T-helper 2 cell (primary cell): ENCODE measurements at places on chromosomes 5 and 9.
A peak's percentile ranks its signal among the peaks of the same experiment; 100 is the strongest.

- DNase-seq = no peak
Observed at GRCh38 chr5:177098120-177098469, 11.4 kb downstream of the FGFR4 start.

DNA sequence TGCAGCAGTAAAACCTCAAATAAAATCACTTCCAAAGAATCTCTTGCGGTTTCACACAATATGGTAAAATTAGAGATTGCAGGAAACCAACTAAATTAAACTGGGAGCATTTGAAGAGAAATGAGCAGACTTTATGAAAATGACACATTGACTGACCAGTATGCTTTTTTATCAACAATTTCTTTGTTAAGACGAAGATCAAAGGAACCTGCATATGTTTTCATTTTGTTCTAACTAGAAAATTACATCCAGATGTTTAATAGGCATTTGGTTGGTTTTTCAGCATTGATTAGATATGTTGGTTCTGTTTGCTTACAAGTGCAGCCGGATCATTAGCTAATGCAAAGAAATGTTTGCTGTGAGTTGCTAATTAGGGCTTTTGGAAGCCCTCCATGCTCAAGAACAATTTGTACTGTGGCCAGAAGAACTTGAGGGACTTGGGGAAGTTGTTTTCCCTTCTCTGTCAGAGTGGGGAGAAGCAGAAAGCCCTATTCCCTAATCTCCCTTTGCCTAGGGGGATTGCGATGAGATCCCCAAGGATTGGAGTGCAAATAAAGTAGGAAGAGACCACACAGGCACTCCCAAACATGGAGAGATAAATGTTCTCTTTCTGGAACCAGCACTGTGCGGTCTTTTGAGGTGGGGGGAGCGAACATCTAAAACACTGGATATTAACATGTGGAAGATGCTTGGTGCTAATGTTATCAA lies 4.5 kb upstream of the TLE1 start:
- DNase-seq = no peak

DNA sequence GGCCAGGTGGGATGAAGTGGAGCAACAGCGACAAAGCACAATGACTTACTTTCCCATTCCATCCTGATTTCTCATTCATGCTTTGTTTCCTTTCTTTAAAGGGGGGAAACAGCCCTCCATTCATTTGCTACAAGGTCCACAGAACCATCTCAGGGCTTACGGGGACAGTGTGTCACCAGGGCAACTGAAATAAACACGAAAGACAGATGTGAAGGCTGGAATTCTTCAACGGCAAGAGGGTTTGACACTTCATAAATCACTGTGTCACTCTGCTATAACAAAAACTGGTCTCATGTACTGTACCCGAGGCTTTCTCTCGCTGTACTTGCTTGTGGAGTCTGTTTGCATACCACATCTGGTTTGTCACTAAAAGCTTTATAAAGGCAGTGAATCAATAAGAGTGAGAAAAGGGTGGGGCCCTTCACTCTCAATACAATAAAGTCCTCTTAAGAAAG lies 150.8 kb downstream of the EFNA5 start:
- DNase-seq = no peak

GRCh38 chr5:171447226-171447625 lies 27.8 kb downstream of the FGF18 start:
- no peak for DNase-seq

- no peak for DNase-seq
Observed at GRCh38 chr5:5780253-5780652, 357.8 kb downstream of the ICE1 start.

- DNase-seq = no peak
Observed at GRCh38 chr5:16864631-16865131, 71.4 kb downstream of the MYO10 start.

DNA sequence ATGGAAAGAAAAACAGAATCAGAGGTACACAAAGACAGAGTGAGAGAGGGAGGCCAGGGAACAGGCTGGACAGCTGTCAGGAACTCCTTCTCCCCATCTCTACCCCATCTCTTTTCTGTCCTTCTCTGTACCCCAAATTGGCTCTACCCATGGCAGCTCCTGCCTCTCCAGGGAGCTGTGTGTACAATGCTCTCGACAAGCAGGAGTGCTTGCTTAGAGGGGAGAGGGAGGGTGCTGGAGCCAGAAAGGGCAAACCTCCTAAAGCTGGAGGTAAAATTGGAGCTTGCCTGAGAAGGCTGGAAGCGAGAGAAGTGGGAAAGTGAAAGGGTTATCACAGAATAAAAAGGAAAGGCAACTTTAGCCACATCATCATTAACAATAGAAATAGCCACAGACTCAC lies 6.4 kb downstream of the TPM2 start:
- no peak for DNase-seq

GRCh38 chr5:56158331-56158960 lies 74.7 kb downstream of the ANKRD55 start:
- no peak for DNase-seq

DNA sequence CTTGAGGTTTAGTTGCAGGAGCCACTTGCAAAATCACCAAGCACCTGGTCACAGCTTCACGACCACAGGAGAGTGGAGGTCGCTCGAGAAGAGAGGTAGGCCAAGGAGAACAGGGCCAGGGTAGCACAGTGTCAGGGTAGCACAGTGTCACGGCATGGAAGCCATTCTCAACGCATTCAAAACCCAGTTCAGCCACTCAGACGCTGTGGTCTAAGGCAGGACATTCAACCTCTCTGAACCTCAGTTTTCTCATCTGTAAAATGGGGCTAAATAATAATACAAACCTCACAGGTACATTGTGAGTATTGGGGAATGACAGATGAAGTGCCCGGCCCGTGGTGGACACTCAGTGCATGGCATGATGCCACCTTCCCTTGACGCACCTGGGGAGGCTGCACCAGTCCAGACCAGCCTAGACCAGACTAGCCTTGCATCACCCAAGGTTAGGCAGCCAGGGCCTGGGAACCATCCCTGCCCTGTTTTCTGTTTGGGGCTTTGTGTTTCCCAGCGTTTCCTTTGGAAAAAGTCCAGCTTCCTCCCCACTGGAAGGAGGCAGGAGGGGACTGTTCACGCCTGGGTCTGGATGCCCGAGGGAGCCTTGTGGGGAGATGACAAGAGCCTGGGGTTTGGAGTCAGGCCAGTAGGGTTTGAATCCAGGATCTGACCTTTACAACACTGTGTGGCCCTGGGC lies 7.8 kb upstream of the LMX1B start:
- DNase-seq = no peak

- DNase-seq = no peak
Observed at GRCh38 chr9:79213417-79214125, 358.2 kb upstream of the TLE4 start.

- DNase-seq = no peak
Observed at GRCh38 chr9:37329576-37329975, 92.9 kb upstream of the GRHPR start.

GRCh38 chr5:15440434-15440833 lies 59.5 kb upstream of the FBXL7 start:
- DNase-seq = no peak

DNA sequence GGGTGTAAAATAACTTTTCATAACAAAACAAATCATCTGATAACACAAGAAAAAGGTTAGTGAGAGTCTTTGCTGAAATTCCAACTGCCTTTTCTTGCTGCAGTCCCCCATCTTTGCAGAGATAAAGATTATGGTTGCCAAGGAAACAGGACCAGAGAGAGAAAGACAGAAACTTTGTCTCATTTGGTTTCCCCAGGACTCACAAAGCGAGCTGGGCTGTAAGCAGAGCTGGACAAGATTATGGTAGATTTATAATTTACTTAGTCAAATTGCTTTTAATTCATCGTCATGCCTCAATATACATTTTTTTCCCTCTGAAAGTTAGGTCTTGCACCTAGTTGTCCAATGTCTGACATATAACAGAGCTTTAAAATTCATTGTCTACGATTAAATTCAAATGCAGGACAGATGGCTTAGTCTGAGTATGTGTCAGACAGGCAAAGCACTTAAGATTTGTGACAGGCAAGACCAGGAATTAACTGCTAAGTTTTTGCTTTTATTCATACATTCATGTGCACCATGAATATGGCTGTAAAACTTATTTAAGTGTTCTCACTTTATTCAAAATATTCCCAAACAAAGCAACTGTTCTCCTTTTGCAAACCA lies 17.4 kb downstream of the ENC1 start:
- no peak for DNase-seq

DNA sequence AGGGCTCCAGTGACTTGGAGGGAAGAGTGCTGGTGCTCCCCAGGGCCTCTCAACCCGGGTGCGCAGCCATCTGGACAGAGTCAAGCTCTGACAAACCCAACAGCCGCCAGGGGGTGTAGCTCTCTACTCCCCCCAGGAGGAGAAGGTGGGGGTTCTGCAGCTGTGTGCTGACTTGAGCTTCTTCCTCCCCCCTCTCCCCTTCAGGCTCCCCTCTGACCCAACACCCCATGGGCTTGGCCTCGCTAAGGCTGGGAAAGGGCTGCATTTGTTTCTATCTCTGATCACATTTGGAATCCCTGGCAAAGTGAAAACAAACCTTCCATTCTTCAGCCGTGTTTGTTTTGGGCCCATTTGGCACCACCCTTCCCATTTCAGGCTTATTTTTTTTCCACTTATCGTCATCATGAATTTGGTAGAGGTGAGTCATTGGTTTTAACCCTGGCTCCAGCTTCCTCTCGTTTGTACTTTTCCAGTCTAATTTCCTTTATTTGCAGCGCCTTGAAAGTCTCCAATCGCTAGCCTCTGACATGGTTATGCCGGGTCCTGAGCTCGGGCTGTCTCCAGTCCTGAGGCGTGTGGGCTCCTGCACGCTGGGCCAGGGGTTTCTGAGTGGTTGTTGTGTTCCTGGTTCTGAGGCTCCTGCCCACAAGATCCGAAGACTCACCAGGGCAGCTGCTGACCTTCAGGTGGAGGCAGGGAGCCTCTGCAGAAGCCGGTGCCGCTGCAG lies 36.1 kb downstream of the DAP start:
- no peak for DNase-seq

- DNase-seq = no peak
Observed at GRCh38 chr5:142913728-142914338, 143.7 kb downstream of the ARHGAP26 start.

DNA sequence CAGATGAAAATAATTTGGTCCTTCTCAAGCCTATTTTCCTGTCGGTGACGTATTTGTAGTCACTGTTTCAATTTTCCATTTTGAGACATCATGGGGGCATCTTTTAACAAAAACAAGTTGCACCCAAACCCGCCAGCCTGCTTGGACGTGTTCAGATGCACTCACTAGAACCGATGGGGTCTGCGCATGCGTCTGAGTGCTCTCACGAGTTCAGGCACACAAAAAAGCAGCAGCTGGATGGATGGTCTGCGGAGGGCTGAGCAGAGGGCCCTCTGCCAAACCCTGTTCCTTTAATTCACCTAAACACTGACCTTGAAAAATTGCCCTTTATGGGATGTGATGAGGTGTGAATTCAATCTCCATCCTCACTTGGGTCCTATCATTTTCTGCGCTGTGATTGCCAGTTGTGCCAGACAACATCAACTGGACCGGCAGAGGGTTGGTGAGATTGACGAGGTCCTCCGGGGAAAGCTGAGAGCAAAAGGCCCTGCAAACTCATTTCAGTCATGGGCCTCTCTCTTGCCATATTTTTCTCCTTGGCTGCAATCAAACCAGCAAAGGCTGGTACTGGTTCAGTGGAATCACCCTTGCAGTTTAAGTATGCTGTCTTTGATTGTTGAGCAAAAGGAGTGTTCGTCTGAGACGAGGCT lies 251.9 kb downstream of the NFIB start:
- DNase-seq = no peak

DNA sequence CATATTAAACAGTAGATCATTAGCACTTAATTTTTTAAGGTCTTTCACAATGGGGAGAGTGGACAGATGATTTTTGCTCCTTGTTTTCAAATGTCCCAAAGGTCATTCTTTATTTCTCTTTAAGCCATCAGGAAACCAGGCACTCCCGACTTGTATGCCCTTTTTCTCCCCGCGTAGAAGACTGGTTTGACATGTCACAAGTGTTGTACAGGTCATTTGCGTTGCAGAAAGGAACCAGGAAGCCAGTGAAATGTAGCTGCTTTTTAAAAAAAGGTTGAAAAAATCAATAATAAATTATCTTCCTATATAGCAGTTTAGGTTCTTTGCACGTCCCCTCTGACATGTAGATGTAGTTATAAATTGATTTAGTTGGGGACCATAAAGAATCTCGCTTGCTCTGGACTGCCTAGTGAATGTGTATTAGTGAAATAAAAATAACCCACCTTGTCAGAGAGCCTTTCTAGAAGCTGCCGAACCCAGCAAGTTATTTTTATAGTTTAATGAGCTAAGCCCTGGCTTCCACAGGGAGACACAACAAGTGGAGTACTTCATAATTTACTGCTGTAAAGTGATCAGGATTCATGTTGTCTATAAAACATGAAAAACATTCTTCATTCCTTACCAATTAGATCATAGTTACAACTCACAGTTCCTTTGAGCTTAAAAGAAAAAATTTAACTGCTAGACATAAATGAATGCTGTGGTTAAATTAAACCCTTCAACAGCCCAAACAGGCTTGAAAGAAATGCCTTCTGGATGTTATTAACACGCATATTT lies 404.6 kb downstream of the CSNK1G3 start:
- no peak for DNase-seq

- no peak for DNase-seq
Observed at GRCh38 chr9:87842878-87843585, 39.6 kb upstream of the SPATA31E1 start.

- no peak for DNase-seq
Observed at GRCh38 chr9:20403346-20403745, 219.0 kb downstream of the MLLT3 start.

- no peak for DNase-seq
Observed at GRCh38 chr5:73125289-73125688, 4.9 kb downstream of the TMEM171 start.

GRCh38 chr5:55763746-55764420 lies 26.0 kb downstream of the DDX4 start:
- no peak for DNase-seq

GRCh38 chr5:75510836-75511434 lies 494 bp downstream of the CERT1 start:
- peak; percentile 32 for DNase-seq

DNA sequence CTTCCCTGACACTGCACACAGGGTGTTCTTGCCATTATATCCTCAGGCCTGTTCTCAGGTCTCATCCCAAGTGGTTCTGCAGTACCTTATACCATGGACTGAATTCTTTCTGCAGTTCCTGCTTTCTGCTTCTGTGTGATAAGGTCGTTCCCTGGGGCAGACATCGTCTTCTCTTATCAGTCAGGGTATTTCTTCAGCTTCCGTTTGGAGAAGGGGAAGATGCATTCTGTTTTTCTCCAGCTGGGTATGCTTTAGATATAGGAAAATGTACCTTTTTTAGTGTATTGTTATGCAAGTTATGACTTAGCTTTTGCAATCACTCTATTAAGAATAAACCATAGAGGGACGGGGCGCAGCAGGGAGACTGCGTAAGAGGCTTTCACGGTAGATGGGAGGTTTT lies 31.1 kb downstream of the RALGPS1 start:
- DNase-seq = no peak

DNA sequence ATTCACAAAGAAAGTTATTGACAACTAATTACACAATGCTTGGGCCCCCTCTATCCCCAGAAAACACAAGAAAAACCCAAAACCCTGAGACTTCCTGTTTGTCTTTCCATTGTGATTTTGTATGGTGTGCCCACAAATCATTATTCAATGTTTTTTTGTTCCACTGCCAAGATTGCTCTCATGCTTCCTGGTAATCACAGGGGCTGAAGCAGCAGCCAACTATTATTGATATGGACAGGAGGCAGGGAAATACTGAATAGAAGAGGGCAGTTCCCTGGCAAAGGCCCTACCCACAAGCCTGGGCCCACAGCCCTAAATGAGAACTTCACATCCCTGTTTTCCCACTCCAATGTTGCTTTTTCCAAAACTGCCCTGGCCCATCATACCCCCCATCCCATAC lies 21.5 kb upstream of the RFK start:
- DNase-seq = no peak

GRCh38 chr5:61344187-61344944 lies 12.3 kb downstream of the ZSWIM6 start:
- DNase-seq = no peak
